ENCODE measurements at places on chromosomes 5 and 9. TPM values are rescaled to one million over a fixed set of nuclear protein-coding genes. Genes with fewer than 3 reads are reported as not detected.

Gene ACOT12
- not detected for total RNA-seq

Gene CA9
- not detected for total RNA-seq

Gene PLCXD3
- 0.55 TPM for total RNA-seq

Gene MED27
- total RNA-seq, result 26.9 TPM

Gene C9orf72
- total RNA-seq, result 2.3 TPM

Gene ERAP2
- 2.5 TPM for total RNA-seq

Gene FAM169A
- 11.9 TPM for total RNA-seq

Gene QRFP
- not detected for total RNA-seq

DNA sequence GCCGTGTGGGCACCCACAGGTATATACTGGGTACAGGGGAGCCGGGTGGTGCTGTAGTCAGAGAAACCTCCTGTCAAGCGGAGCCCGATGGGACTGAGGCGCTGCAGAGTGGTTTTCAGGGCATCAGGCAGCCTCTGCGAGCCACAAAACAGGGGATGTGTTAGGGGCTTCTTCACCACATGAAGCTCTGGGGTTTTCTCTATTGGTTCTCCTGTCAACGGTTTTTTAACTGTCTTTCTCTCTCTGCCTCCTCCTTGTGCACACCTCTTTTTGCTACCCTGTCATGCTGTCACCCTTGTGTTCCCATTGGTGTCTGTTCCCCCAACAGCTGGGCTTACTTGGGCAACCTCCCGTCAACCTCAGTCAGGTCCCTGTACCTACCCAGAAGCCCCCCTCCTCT is 19.9 kb downstream of the RALGPS1 start:
- H3K36me3 ChIP-seq, result no peaks in the 10 kb centered on the region
- H3K4me3 ChIP-seq, result no peak overlapping the region
- H3K4me1 ChIP-seq, result no peaks in the 10 kb centered on the region

DNA sequence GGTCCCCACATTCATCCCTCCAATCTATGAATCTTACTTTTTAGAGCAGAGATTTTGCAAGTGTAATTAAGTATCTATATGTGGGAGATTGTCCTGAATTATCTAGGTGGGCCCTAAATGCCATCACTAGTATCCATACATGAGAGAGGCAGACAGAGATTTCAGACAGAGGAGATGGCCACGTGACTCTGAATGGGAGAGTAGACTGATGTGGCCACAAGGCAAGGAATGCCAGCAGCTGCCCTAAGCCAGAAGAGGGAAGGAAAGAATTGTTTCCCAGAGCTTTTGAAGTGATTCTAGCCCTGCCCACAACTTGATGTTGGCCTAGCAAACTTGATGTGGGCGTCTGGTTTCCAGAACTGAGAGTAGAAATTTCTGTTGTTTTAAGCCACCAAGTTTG is 90.1 kb upstream of the PCAT7 start:
- H3K4me3 ChIP-seq, result no peak overlapping the region
- no peak for DNase-seq
- H3K36me3 ChIP-seq, result peaks cover 6% of the 10 kb centered on the region
- H3K4me1 ChIP-seq, result no peaks in the 10 kb centered on the region

DNA sequence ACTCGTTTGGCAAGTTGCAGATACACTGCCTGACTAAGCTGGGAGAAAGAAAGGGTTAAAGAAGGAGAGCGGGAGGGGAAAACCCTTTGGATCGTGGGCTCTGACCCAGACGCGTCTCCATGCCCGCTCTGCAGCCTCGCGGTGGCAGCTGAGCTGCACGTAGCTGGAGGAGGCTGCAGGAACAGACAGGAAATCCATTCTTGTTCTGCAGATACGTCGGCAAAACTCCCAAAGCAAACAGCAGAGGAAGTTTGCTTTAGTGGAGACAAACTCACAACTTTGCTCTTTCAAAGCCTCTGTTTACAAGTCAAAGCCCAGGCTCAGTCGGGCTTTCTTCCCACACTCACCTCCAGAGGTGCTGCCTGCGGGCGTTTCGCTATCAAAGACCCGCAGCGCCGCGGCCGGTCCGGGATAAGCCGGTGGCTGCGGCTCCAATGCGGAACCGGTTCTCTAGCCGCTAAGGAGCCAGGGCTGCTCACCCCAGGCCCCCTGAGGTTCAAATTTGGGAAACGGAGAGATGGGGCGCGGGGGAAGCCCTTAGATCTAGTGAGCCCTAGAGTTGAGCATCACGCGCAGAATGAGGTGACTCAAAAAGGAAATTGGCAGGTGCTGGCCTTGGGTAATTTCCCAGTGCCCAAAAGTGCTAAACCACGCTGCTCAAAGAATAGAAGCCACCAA is 60.7 kb downstream of the MAT2B start:
- H3K27me3 ChIP-seq, result peaks cover 6% of the 10 kb centered on the region
- peak overlapping the region; percentile 57 for H3K4me3 ChIP-seq
- peaks cover 11% of the 10 kb centered on the region for H3K4me1 ChIP-seq
- no peaks in the 10 kb centered on the region for H3K36me3 ChIP-seq
- DNase-seq, result no peak

DNA sequence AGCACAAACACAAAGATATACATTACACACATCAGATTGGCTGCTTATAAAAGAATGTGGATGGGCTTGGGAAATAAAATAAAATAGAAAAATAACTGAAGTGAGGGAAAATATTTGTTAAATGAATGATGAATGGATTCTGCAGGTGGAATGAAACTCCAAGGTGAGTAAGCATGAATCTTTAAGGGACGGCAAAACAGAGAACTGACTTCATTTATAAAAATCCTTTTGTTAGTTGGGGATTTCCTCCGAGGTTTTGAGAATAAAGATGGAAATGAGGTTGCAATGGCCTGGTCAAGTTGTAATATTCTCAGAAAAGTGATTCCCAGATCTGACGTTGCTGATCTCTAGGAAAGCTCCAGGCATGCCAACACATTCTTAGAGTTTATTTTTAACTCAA is 20.9 kb upstream of the SEMA6A start:
- H3K36me3 ChIP-seq, result no peaks in the 10 kb centered on the region
- H3K27me3 ChIP-seq, result no peaks in the 10 kb centered on the region
- no peak for DNase-seq
- no peak overlapping the region for H3K27ac ChIP-seq
- peaks cover 2% of the 10 kb centered on the region for H3K4me1 ChIP-seq

- DNase-seq, result no peak
- peaks cover 19% of the 10 kb centered on the region for H3K36me3 ChIP-seq
- H3K4me3 ChIP-seq, result no peak overlapping the region
- no peak overlapping the region for H3K27ac ChIP-seq
- H3K27me3 ChIP-seq, result no peaks in the 10 kb centered on the region
Measured at GRCh38 chr9:86275962-86276361, 6.4 kb downstream of the ISCA1 start.

- H3K27ac ChIP-seq, result peak overlapping the region; percentile 37
- H3K4me1 ChIP-seq, result peaks cover 32% of the 10 kb centered on the region
- H3K27me3 ChIP-seq, result peaks cover 2% of the 10 kb centered on the region
- H3K36me3 ChIP-seq, result no peaks in the 10 kb centered on the region
- peak; percentile 42 for DNase-seq
Measured at GRCh38 chr5:137622850-137623249, 113.0 kb downstream of the KLHL3 start.

DNA sequence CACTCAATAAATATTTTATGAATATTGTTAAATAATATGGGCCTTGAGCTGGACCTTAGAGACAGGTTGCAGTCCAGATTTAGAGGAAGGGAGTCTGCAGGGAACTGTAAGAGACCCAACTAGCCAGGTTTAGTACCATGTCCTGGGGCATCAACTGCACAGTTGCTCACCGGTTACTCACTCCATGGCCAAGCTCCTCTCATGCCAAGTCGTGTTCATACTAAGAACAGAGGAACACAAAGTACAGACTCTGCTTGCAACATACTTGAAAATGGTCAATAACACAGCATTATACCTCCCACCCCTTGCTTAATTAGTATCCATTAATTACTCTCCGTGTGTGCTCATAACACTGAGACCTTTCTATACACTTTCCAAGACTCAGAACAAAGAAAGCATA is 317.6 kb upstream of the PIK3R1 start:
- H3K27ac ChIP-seq, result no peak overlapping the region
- no peak for DNase-seq
- H3K4me3 ChIP-seq, result no peak overlapping the region
- peaks cover 3% of the 10 kb centered on the region for H3K27me3 ChIP-seq

GRCh38 chr5:957748-958485 is 50.7 kb upstream of the NKD2 start:
- peaks cover 32% of the 10 kb centered on the region for H3K4me1 ChIP-seq
- H3K4me3 ChIP-seq, result no peak overlapping the region
- H3K27ac ChIP-seq, result peak overlapping the region; percentile 58
- DNase-seq, result no peak
- H3K27me3 ChIP-seq, result peaks cover 50% of the 10 kb centered on the region

- H3K36me3 ChIP-seq, result peaks cover 11% of the 10 kb centered on the region
- no peak overlapping the region for H3K27ac ChIP-seq
- no peaks in the 10 kb centered on the region for H3K27me3 ChIP-seq
- H3K4me3 ChIP-seq, result no peak overlapping the region
- H3K4me1 ChIP-seq, result no peaks in the 10 kb centered on the region
Measured at GRCh38 chr5:154422298-154422697, 23.5 kb upstream of the SAP30L start.

GRCh38 chr9:86062845-86063693 is 36.3 kb downstream of the GOLM1 start:
- no peak overlapping the region for H3K4me3 ChIP-seq
- H3K36me3 ChIP-seq, result no peaks in the 10 kb centered on the region
- no peak for DNase-seq
- H3K27me3 ChIP-seq, result no peaks in the 10 kb centered on the region

DNA sequence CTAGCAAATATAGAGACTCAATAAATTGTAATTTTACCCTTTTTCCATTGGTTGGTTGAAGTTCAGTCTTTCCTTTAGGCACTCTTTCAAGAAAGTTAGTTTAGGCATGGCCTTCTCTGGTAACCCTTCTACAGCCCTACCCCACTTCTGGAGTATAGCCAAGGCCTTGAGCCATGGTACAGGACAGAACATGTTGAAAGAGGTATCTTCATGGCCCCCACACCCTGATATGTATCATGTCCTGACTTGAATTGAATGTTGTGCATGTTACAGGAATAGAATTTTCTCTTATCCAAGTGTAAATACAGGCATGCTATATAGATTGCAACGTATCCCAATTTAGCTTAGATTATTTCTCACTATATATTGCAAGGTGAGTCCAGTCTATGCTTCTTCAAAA is 175.6 kb downstream of the CD180 start:
- H3K36me3 ChIP-seq, result no peaks in the 10 kb centered on the region
- H3K4me1 ChIP-seq, result peaks cover 11% of the 10 kb centered on the region
- no peak overlapping the region for H3K4me3 ChIP-seq
- H3K27ac ChIP-seq, result peak overlapping the region; percentile 55

DNA sequence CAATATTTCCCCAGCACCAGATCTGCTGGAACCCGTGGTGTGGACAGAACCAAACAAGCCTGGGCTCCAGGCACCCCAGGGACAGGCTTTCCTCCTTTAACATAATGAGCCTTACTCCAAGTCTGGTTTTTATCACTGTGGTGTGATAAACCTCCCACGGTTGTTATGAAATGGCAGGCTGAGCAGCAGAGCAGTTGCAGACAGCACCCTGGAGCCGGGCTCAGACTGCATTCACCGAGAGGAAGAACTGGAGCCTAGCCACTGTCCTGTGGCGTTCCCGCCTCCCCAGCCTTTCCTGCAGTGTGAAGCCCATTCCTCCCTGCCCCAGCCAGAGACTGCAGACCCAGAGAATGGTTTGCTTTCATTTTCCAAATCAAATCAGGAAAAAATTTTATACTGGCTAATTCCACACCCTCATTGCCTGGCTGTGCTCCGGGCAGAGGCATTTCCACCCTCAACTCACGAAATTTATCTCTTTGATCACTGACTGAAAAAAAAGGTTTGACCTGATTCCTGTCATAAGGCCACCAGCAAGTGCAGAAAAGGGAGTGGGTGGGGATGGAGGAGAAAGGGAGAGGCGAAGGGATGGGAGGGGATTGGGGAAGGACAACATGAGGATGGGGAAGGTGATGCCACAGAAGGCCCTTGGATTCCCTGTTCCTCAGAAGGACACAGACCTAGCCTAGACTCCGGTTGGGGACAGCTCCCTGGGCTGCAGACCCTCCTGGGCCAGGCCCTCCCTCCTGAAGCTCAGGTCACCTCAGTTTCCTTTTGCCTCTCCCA is 18.9 kb downstream of the IPPK start:
- peaks cover 17% of the 10 kb centered on the region for H3K36me3 ChIP-seq
- no peak overlapping the region for H3K27ac ChIP-seq
- no peak overlapping the region for H3K4me3 ChIP-seq
- DNase-seq, result peak; percentile 75
- H3K27me3 ChIP-seq, result no peaks in the 10 kb centered on the region

- H3K36me3 ChIP-seq, result no peaks in the 10 kb centered on the region
- H3K4me1 ChIP-seq, result no peaks in the 10 kb centered on the region
- H3K27me3 ChIP-seq, result peaks cover 3% of the 10 kb centered on the region
- H3K4me3 ChIP-seq, result no peak overlapping the region
- no peak for DNase-seq
Measured at GRCh38 chr5:1857256-1857600, 25.5 kb downstream of the IRX4 start.

- H3K4me1 ChIP-seq, result peaks cover 3% of the 10 kb centered on the region
- no peak for DNase-seq
- no peak overlapping the region for H3K27ac ChIP-seq
Measured at GRCh38 chr9:97567182-97567893, 65.8 kb downstream of the TSTD2 start.

GRCh38 chr9:92191801-92192200 is 76.6 kb upstream of the SPTLC1 start:
- H3K4me1 ChIP-seq, result peaks cover 7% of the 10 kb centered on the region
- H3K4me3 ChIP-seq, result no peak overlapping the region
- DNase-seq, result peak; percentile 30
- no peaks in the 10 kb centered on the region for H3K27me3 ChIP-seq

- peak; percentile 71 for DNase-seq
- no peaks in the 10 kb centered on the region for H3K36me3 ChIP-seq
- H3K27ac ChIP-seq, result no peak overlapping the region
- H3K4me3 ChIP-seq, result no peak overlapping the region
- H3K27me3 ChIP-seq, result no peaks in the 10 kb centered on the region
Measured at GRCh38 chr5:149439899-149440542, 60.9 kb upstream of the IL17B start.

DNA sequence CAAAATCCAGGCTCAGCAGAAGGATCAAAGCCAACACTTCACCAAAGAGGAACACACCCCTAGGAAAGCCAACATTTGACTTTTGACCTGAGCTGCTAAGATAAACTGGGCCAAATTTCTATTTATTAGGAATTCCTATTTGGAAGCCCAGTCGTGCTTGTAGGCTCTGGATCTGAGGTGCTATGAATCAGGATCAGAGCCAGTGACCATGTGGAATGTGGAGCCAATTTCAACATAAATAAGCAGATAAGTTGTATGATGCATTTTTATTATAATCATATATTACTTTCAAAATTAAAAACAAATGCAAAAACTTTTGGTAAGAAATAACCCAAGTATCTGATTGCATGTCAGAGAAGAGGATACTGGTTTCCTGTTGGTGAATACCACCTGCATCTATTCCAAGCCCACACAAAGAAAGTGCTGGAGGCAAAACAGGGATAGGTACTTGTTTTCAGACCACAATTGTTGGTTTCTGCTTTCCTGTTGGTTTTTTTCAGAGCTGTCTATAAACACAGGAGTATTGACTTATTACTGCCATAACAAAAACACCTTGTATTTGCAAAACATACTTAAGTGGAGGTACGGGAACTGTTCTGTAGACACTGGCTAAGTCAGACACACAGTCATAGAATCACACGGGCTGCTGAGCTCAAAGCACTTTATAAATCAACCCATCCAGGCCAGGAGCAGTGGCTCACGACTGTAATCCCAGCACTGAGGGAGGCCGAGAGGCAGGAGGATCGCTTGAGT is 52.8 kb downstream of the ARL15 start:
- H3K27ac ChIP-seq, result no peak overlapping the region
- H3K27me3 ChIP-seq, result no peaks in the 10 kb centered on the region
- DNase-seq, result no peak
